Smooth muscle cell of trachea (primary cell): ENCODE measurements at places on chromosomes 4 and X. TPM values are rescaled to one million over a fixed set of nuclear protein-coding genes. Genes with fewer than 3 reads are reported as not detected.

GPC3 gene
- total RNA-seq = 1.6 and 3.5 TPM in 2 replicates

CDKL5 gene
- 3.1 and 3.9 TPM in 2 replicates for total RNA-seq

HTRA3 gene
- 7.7 and 22.8 TPM in 2 replicates for total RNA-seq

SHOX gene
- total RNA-seq = not detected in 2 replicates

IDUA gene
- total RNA-seq = 11.6 and 29.1 TPM in 2 replicates

KCTD8 gene
- total RNA-seq = under 0.01 and 0.15 TPM in 2 replicates
